Activated CD4-positive, CD25-positive, alpha-beta regulatory T cell (primary cell): ENCODE measurements at places on chromosomes 5 and 9.

DNA sequence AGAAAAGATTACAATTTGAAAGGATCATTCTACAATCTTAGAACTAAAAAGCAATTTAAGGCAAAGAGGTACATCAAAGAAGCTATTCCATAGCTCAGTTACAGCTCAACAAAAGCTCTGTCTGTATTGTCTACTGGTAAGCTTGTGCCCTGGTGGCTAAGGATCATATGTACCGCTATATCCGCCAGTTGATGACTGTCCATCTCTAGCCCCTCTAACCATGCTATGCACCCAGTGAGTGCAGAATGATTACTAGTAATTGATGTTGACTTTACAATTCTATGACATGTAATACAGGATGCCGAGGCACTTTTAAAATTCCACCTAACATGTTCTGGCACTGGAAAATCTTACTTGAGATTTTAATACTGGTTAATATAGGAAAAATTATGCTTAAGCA is 13.1 kb downstream of the LOX start:
- DNase-seq, result no peak

GRCh38 chr9:32487981-32488380 is 38.0 kb downstream of the RIGI start:
- no peak for DNase-seq

- DNase-seq, result peak; percentile 47
Observed at GRCh38 chr9:124202447-124202971, 55.2 kb upstream of the NEK6 start.

DNA sequence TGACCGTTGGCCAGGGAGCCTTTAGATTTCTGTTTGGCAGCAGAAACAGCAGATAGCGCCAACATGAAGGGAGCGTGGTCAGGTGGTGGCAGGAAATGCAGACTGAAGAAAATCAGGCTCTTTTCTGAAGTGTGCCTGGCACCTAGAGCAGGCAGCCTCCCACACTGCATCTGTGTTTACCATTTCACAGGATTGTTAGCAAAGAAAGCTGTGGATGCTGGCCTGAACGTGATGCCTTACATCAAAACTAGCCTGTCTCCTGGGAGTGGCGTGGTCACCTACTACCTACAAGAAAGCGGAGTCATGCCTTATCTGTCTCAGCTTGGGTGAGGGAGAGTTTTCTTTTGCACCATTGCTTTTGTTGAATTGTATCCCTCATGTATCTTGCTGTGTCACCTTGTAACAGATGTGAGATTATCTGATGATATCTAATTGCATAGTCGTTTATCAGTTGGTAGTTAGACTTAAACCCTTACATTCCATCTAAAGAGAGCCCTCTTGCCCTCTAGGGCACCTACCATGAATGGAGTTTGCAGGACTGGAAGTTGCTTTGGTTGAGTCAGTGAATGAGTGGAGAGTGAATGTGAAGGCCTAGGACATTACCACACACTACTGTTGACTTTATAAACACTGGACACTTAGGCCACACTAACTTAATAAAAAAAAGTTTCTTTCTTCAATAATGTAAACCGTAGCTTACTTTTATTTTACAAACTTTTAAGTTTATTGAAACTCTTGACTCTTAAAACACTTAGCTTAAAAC is 42.8 kb downstream of the ACO1 start:
- DNase-seq, result no peak

DNA sequence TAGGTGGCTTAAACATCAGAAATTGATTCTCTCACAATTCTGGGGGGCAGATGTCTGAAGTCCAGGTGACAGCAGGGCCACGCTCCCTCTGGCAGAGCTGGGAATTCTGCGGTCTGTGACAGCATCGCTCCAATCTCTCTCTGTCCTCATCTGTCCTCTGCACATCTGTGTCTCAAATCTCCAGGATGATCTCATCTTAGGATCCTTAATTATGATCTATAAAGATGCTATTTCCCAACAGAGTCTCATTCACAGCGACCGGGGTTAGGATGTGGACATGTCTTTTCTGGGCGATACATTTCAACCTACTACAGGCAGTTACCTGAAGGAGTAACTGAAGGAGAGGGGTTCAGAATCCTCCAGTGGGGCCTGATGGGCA is 31.4 kb downstream of the ANKRD33B start:
- no peak for DNase-seq

DNA sequence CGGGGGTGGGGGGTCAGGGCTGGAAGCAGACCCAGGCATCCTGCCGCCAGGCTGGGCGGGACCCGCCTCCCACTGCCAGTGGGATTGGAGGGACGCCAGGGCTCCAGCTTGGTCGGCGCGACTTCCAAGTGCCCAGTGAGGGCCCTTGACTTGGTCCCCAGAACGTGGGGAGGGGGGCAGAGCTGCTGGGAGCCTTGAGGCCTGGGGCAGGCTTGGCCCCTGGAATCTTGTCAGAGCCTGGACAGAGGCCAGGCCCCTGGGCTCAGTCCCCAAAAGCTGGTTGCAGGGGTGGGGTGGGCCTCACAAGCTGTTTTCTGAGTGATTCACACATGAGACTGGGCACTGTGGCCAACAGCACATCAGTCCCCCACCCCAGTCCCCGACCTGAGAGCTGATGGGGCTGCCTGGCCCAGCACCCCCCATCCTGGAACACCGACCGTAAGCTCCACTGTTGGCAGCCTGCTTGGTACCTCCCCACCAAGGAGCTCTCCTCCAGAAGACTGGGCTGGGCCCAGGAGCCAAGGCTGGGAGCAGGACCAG is 526 bp downstream of the CLIC3 start:
- DNase-seq, result no peak

DNA sequence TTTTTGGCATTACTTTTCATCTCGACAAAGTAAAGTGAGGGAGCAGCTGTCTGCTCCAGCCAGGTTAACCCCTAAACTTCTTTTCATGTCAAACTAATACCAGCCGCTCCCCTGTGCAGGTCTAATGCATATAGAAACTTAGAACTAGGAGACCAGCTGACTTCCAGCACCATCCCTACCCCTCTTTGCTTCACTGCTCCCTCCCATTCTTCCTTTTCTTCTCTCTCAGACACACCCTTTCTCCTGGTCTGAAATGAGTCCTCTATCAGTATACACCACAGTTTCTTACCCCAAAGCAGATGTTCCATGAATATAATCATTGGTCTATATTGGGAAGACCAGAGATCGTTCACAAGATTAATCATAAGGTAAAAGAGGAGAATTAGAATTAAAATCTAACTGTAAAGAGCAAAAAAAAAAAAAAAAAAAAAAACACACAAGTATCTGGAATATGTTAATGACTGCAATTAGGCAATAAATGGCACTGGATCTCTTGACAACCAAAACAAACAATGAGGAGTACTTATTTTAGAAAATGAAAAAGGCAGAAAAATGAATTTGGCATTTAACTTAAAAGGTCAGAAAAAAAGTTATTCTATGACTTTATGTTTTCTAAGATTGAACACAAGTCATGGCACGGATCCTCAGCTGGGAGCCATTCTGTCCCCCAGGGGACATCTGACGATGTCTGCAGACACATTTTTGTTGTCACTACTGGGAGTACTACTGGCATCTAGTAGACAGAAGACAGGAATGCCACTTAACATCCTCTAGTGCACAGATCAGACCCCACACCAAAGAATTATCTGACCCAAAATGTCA is 209.8 kb downstream of the PJA2 start:
- DNase-seq, result no peak

- DNase-seq, result no peak
Observed at GRCh38 chr5:165425594-165425993, 1920.2 kb downstream of the MAT2B start.
